ENCODE measurements at places on chromosomes 11 and 22.

GRCh38 chr11:100761841-100762240 is 74.8 kb downstream of the ARHGAP42 start:
- no peak for DNase-seq

GRCh38 chr22:41411021-41411851 is 29.5 kb downstream of the TEF start:
- DNase-seq = no peak

GRCh38 chr11:47272706-47273105 is 2.8 kb downstream of the MADD start:
- DNase-seq = no peak

DNA sequence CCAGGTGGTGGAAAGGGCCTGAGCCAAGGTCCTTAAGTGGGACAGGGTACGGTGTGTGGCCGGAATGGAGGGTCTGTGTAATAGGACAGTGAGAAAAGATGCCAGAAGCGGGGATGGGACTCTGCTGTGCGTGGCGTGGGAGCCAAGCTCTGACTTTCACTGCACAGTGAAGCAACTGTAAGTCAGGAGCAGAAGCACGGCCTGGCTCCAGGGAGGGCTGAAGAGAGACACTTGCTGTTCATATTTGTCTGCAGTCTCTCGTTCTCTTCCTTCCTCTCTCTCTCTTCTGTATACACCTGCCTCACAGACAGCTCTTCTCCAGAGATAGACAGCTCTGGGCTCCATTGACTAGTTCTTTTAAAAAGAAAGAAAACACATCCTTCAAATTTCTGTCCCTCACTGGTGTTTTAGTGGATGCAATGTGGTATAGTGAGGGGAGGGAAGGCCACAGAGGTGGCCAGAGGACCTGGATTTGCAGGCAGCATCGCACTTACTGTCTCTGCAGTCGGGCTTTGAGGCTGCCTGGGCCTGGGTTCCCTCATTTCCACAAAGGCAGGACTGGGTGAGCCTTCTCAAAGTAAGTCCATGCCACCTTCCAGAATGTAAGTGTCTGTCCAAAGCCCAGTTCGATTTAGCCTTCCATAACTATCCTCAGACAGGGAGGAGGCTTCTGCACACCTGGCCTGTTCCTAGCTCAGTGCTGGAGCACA is 2.1 kb downstream of the IL17RA start:
- no peak for DNase-seq

GRCh38 chr11:92376680-92377079 is 152.1 kb downstream of the FAT3 start:
- DNase-seq = no peak

GRCh38 chr11:35787626-35788025 is 125.1 kb downstream of the TRIM44 start:
- DNase-seq = no peak

DNA sequence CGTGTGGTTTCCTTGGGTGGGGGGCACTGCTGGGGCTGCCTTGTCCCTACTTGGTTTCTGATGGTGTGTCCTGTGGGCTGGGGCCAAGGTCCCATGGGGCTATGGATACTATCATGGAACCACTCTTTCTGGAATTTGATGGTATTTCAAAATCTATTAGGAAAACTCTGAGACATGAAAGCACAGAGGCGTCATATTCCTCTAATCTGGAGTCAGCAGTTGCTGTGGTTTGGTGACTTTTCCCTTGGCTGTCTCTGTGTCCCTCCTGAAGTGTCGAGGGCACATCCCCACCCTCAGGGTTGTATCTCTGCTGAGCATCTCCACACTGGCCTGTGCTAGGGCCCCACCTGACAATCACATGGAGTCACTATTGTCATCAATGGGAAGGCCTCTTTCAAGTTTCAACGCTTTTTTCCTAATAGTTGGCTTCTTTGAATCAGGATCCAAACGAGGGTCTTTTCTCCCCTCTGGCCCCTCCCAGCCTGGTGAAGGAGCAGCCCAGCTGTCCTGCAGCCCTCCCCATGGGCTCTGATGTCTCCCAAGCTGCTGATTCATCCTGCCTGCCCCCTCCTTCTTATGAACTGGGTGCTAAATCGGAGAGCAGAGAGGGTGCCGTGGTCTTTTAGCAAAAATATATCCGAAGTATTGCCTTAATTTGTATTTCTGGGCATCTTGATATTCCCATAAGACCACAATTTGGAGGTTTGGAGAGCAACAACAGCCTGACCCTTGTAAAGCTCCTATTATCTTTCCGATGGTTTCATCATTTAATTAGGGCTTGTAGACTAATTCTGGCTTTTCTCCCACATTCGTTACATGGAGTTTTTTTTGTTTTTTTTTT is 38.5 kb downstream of the MED15 start:
- DNase-seq = no peak

GRCh38 chr11:123473941-123474677 is 44.0 kb downstream of the GRAMD1B start:
- no peak for DNase-seq

Data from tibial nerve (tissue), 4 donors.